ENCODE measurements at places on chromosomes 13 and 19.

GRCh38 chr13:89163096-89163495, 1491.9 kb downstream of the SLITRK5 start:
- no peak for DNase-seq

- no peak for DNase-seq
These were observed 18.1 kb downstream of the RNASEH2B start for GRCh38 chr13:50927701-50928100.

- DNase-seq: no peak
These were observed 12.1 kb downstream of the SLC25A15 start for GRCh38 chr13:40801255-40802217.

- no peak for DNase-seq
These were observed 6.3 kb upstream of the NLRP2 start for GRCh38 chr19:54959840-54960239.

DNA sequence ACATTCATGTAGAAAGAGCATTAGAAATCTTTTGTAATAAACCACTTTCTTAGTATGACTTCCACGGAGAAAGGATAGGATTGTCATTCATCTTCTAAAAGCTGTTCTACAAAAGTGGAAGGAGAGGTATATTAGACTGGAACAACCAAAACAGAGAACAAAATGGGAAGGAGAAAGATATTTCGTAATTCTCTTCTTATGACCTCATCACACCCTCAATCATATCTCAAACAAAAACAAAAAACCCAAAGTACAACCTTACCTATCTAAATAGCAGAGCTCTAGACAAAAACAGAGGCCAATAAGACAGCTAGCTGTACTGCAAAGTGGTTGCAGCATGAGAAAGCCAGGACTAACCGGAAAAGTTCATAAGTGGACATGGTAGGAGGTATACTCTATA, 46.3 kb downstream of the DACH1 start:
- no peak for DNase-seq

DNA sequence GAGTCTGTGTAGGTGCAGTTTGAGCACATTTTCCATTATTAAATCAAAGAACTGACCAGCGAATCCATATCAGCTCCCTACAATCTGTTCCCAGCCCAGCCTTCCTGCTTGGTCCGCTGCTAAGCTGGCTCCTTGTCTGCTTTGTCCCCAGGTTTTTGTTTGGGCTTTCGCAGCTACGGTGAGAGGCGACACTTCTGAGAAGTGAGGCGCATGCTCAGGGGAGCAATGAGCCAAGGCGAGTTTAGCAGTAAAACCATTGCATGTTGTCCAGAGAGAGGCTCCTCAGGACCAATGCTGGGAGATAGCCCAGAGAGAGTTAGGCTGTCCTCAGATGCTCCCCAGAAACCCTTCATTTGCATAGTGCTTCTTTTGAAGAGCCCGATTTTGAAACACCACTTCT, 162.0 kb downstream of the ITGBL1 start:
- DNase-seq: no peak

DNA sequence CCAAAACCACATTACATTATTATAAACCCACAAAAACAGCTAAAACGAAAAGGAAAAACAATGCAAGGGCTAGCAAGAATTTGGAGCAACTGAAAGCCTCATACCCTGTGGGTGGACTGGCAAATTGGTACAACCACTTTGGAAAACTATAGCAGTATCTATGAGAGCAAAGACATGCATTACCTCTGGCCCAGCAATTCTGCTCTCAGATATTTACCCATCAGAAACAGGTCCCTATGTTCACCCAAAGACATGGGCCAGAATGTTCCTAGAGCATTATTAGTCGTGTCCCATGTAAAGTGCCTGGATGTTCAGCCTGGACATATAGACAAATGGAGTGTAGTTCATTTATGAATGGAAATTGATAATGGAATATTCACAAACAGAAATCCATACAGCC, 27.9 kb downstream of the POP4 start:
- no peak for DNase-seq

DNA sequence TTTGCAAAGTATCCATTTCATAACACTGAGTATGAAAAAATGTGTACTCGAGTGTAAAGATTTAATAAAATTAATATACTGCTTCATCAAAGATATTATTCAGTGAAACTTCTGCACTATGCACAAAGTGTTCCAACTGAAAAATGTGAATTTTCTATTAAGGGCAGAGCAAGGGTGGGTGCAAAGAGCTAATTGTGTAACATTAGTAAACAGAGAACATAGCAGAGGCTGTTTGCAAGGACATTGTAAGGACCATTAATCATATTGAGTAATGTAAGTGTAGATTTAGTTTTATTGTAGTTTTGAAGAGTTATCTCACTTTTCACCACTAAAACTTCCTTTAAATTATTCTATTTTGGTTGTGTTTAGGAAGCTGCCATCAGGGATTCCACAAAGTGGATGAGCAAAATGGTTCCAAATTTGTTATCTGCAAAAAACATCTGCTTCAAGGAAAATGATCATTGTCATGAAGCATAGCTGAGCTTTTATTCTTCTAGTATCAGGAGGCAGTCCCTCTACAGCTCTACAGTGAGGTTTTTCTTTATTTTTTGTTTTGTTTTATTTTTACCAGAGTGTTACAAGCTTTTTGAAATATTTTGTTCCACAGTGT, 1375.4 kb downstream of the SLITRK1 start:
- no peak for DNase-seq

- DNase-seq: peak; percentile 14
These were observed 11.4 kb downstream of the LPAR6 start for GRCh38 chr13:48401480-48401879.

GRCh38 chr13:72125561-72125960, 258.6 kb upstream of the DACH1 start:
- DNase-seq: no peak

All from CD4-positive, alpha-beta T cell treated with Interleukin-6 at 100 ng/mL for 8 hours (primary cell).